NCI-H82 (cell line): ENCODE measurements at places on chromosomes 4 and X.

DNA sequence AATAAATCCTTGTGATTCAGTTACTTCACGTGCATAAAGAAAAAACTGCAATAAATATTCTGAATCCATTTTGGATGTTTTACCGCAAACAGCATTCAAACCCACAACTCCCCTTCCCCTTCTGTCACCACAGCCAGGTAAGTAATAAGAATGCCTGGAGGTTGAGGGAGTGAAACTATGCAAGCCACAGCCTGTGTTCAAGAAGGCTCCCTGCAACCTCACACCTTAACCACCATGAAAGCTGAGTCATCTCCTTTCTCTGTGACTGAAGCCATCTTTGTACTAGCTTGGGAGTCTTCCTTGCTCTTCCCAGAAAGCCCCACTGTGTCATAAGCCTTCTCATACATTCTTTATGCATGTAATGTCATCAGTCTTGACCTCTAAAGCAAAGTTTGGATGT, 297.0 kb upstream of the PUDP start:
- DNase-seq: no peak

- DNase-seq: no peak
Measured at GRCh38 chr4:68865188-68865638, 49.4 kb downstream of the UGT2B10 start.

DNA sequence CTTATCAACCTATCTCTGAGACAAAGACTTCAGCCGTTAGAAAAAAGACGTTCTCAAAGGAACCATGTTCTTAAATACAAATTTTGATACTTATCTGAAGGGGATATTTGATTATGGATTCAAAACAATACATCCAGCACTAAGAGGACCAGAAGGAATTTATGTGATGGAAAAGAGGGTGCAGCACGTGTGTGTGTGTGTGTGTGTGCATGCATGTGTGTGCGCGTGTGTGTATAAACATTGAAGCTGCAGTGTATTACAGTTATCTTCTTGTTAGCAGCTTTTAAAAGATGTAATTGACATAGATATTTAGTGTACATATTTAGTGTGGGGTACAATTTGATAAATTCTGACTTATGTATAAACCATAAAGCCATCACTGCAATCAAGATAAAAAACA, 44.9 kb downstream of the ANK2 start:
- no peak for DNase-seq

GRCh38 chrX:148534291-148534690, 33.9 kb downstream of the AFF2 start:
- no peak for DNase-seq

- DNase-seq: no peak
Measured at GRCh38 chr4:100870940-100871772, 353.3 kb upstream of the EMCN start.

GRCh38 chr4:155405059-155405458, 28.3 kb upstream of the MAP9 start:
- DNase-seq: no peak

DNA sequence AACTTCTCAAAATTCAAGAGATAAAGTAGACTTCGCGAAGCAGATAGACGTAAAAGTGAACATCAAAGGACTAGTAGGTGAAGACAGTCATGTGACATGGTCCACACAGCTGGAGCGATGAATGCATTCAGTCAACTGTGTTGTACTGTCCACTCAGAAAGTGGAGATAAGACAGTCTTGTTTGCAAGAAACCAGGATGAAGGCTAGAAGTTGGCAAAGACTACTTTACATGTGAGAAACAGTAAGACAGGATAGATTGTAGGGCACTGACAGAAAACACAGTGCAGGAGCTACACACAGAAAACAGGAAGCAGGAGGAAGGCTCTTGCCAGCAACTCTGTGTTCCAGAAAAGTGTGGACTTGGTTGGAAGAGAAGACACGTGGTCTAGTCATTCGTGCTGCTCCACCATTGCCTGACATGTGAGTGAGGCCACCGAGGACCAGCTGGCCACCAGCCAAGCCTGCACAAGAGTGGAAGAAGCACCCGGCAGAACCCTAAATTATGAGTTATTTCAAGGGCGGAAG, 78.9 kb downstream of the FAT1 start:
- no peak for DNase-seq

DNA sequence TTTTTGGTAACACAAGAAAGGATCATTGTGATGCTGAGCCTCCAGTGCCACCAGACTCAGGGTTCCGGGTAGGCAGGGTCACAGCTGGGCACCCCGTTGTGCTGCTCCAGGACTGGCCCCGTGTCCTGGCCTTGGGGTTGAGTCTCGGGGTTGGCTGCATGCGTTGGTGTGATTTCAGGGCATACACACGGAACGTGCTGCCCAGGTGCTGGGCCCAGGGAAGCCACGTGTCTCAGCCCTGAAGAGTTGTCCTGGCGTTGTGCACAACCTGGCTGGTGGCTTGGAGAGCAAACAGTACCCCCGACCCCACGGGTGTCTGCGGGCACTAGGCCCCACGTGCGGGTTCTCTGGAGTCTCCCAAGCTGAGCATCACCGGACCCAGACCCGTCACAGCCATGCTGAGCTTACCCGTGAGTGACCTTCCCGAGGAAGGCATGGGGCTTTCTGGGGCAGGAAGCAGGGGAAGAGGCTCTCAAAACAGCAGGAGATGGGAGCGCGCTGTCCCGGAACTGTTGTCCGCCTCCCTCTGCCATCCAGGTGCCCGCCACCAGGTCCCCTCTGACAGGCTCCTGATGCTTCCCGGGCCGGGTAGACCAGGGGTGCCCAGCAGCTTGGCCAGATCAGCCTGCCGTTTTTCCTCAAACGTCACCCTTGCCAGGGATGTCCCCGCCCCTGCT, 66.1 kb upstream of the ENPP6 start:
- DNase-seq: no peak

DNA sequence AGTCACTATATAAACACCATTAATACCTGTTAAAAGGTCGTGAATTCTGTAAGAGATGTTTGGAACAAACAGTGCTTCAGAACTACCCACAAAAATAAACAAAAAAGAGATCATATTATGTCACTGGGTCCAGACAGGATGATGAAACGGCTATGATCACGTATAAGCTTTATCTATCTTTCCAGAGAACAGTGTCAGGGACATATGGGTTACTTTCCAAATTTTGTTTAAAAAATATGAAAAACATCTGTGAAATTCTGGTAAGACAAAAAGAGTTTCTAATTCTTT, 90.0 kb downstream of the SORBS2 start:
- no peak for DNase-seq

GRCh38 chr4:183392377-183392776, 52.1 kb upstream of the CDKN2AIP start:
- DNase-seq: no peak

GRCh38 chrX:124433186-124433585, 86.8 kb downstream of the SH2D1A start:
- no peak for DNase-seq

DNA sequence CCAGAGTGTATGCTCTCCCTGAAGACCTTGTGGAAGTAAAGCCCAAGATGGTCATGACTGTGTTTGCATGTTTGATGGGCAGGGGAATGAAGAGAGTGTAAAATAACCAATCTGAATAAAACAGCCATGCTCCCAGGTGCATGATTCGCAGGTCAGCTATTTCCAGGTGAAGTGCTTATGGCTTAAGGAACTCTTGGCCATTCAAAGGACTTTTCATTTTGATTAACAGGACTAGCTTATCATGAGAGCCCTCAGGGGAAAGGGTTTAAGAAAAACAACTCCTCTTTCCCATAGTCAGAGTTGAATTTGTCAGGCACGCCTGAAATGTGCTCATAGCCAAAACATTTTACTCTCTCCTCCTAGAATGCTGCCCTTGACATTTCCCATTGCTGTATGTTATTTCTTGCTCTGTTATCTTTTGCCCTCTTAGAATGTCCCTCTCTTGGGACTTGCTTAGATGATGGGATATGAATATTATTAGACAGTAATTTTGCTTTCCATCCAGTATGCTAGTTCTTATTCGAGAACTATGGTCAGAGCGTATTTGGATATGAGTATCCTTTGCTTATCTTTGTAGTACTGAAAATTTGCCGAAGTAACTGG, 88.6 kb downstream of the PLS3 start:
- DNase-seq: no peak

GRCh38 chrX:3384327-3384726, 37.9 kb upstream of the MXRA5 start:
- no peak for DNase-seq

- no peak for DNase-seq
Measured at GRCh38 chr4:2858451-2859217, 15.0 kb downstream of the ADD1 start.

- DNase-seq: no peak
Measured at GRCh38 chrX:106612393-106612763, 600 bp downstream of the RADX start.

DNA sequence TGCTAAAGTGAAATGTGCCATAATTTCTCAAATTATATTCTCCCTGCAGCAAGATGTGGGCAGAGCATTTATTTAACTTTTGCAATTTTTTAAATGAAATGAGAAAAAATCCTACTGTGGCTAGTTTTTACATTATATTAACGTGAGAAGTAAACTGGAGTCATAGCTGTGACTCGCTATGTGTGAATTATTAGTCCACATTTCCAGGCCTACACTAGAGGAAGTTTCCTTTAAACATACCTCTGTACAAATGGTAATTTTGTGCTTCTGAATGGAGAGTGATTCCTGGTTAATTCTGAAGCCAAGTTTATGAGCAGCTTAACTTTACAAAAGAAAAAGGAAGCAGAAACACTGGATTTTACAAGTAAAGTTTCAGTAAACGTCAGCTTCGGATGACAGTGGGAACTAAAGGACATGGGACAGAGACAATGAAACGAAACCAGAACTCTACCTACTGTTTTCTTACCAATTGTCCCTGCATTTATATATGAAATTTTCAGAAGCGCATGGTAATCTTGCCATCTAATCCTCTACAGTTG, 72.4 kb downstream of the FBXO8 start:
- DNase-seq: no peak

GRCh38 chr4:166662266-166662843, 571.9 kb downstream of the SPOCK3 start:
- DNase-seq: no peak

GRCh38 chrX:131264665-131265064, 24.4 kb downstream of the IGSF1 start:
- no peak for DNase-seq

- DNase-seq: no peak
Measured at GRCh38 chrX:53654376-53654775, 32.1 kb downstream of the HUWE1 start.

DNA sequence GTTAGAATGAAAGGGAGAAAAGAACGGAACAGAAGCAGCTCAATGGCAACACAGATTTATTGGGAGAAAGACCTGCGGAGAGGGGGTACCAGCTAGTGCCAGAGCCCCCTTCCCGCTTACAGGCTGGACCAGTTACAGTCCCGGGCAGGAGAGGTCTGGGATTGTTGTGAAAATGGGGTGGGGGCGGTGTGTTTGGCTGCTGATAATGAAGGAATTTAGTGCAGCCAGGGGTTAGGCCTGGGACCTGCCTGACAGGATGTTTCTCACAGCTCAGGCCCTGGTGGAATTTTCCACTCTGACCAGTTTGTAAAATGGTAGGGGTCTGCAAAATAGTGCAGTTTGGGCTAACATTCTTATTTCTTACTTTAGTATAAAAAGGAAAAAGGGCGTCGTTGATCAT, 75.4 kb upstream of the SPIN4 start:
- DNase-seq: no peak

GRCh38 chr4:64000241-64000640, 409.0 kb downstream of the TECRL start:
- no peak for DNase-seq

- DNase-seq: no peak
Measured at GRCh38 chrX:85012098-85012497, 8.4 kb downstream of the APOOL start.

DNA sequence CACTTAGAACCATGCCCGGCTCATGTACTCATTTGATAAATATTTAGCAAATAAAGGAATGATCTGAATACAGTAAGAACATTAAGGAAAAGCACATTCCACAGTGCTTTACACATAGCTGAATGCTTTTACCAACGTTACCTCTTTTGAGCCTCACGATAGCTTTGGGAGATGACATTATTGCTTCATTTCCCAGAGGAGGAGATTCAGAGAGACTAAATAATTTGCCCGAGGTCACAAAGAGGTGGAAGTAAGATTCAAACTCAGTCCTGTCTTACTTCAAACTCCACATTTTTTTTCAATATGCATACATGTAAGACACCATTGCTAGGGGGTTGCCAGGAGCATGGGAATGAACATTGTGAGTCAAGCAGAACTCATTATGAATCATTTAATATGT, 538.5 kb downstream of the BCOR start:
- no peak for DNase-seq

DNA sequence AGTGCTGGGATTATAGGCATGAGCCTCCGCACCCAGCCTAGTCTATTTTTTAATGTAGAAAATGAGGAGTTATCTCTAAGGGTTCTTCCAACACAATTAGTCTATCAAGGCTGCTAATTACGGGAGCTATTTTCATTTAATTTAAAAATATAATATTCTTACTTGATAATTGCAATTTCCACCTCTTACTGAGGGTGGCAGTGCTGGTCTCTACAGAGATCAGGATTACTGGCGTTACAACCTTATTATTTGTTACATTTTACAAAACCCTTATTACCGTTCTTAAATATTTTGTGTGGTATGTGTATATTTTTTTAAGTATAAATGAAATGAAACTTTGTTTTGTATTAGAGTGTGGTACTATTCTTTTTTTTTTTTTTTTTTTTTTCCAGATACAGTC, 17.6 kb upstream of the GK start:
- DNase-seq: peak; percentile 1

GRCh38 chr4:184764601-184765000, 30.7 kb upstream of the CENPU start:
- no peak for DNase-seq

GRCh38 chr4:48778431-48779094, 1.5 kb downstream of the FRYL start:
- peak; percentile 47 for DNase-seq

DNA sequence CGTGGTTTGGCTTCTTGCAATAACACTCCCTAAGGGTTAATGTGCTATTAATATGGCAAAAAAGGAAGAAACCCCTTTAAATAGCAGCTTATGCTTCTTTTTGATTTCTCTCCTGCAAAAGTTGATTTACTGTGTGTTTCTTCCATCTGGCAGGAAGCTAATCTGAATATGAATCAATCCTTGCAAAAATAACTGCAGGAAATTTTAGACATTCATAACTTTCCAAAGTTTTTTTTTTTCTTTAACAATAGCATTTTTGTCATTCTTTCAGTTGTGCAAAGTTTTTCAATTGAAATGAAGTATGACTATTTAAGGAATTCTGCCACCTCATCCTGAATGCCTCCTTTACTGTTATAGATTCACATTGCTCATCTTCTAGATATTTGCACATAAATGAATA, 115.6 kb downstream of the SPANXA1 start:
- DNase-seq: no peak

- peak; percentile 54 for DNase-seq
Measured at GRCh38 chrX:148501386-148502066, 1.1 kb downstream of the AFF2 start.

GRCh38 chrX:16612257-16612897, 37.6 kb upstream of the S100G start:
- DNase-seq: no peak
